ENCODE measurements at places on chromosomes 3 and 15.

- no peak for DNase-seq
These were observed 13.9 kb downstream of the UROC1 start for GRCh38 chr3:126503701-126504100.

GRCh38 chr3:8996681-8997121 lies 33.4 kb upstream of the RAD18 start:
- DNase-seq, result no peak

DNA sequence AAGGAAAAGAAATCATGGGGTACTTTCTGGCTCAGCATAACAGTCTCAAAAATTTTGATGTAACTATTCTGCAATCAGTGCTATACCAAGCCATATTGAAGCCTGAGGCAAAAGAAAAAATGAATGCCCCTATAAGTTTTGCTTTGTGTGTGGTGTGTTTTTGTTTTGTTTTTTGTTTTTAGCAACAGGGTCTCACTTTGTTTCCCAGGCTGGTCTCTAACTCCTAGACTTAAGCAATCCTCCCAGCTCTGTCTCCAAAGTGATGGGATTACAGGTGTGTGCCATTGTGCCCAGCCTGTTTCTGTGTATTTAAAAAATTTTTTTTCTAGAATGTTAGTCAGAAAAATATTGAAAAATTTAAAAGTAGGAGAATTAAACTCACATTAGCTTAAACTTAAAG lies 93.2 kb downstream of the ZNF280D start:
- no peak for DNase-seq

DNA sequence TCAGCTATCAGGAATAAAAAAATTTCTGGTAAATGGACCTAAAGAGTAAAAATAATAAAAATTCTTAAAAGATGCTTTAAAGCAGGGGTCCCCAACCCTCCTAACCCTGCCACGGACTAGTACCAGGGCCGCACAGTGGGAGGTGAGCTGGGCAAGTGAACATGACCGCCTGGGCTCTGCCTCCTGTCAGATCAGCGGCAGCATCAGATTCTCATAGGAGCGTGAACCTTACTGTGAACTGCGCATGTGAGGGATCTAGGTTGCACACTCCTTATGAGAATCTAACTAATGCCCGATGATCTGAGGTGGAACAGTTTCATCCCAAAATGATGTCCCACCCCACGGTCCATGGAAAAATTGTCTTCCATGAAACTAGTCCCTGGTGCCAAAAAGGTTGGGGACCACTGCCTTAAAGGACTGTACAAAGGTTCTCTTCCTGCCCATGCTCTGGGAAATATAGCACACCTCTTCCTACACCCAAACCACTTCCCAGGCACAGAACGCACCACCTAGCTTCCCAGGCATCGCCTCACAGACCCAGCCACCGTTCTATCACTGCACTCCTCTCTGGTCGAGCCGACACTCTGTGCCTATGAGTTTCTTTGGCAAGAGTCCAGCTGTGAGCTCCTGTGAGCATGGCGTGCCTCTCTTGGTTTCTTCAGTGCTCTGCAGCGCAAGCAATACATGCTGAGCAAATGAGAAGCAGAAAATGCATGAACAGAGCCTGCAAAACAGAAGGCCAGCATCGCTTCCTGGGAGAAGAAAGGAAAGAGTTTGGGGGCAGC lies 104.9 kb downstream of the OCA2 start:
- DNase-seq, result no peak

DNA sequence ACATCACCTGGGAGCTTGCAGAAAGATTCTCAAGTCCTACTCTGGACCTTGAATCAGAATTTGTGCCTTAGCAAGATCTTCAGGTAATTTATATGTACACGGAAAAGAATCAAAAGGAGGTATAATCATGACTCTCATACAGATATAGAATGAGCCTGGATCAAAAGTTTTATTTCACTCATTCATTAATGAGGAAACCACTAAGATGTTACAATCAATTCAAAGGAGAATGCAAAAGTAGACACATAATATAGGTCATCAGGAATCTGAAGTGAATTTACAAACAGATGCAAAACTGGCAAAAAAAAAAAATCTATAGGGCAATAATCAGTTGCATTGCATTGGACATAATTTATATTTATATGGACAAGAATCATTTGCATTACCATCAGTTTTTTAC lies 195.4 kb upstream of the TLE3 start:
- DNase-seq, result no peak

All from RKO (cell line).